ENCODE measurements at places on chromosomes 2 and 18.

- DNase-seq = no peak
Observed at GRCh38 chr2:9191041-9191481, 15.6 kb upstream of the ASAP2 start.

DNA sequence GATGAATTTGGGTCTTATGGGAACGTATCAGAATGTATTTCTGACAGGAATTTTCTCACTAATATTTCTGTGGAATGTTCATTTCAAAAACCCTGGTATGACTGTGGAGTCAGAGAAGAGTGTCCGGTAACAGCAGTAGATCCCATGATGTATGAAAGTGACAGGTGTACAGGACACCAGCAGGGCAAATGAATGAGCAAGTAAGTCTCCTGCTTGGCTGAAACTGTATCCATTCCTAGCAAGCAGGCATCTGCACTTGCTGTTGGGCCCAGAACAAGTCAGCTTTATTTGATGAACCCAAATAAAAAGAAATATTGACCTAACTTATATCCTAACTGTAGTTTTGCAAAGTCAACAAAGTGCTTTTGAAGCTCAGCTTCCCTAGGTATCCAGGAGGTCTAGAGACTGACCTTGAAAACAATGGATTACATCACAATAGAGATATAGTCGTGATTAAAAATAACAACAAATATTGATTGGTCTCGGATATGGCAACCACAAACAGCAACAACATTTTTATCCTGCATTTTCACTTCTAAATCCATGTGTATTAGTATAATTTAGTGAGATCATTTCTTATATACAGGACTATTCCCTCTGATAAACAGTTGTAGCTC lies 37.6 kb downstream of the NXPH2 start:
- no peak for DNase-seq

DNA sequence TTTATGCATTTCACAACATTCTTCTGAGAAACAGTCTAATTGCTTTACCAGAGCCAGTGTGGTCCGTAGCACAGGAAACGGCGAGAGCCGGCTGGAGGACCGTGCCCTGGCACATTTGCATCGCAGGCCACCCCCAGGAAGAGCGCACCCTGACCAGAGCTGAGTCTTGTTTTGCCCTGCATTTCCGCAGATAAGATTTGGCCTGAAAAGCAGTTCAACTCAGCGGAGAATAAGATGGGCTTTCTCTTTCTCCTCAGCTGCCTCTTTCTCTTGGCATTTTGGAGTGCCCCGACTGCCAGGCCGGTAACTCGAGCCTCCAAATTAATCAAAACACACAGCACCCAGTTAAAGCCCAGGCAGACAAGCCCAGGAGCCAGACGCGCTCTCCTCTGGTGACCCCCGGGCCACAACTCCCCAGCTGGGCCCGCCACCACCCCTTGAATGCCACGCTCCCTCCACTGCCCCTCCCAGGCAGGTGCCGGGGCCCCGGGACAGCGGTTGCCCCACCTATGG lies 464 bp downstream of the COL4A4 start:
- DNase-seq = no peak

DNA sequence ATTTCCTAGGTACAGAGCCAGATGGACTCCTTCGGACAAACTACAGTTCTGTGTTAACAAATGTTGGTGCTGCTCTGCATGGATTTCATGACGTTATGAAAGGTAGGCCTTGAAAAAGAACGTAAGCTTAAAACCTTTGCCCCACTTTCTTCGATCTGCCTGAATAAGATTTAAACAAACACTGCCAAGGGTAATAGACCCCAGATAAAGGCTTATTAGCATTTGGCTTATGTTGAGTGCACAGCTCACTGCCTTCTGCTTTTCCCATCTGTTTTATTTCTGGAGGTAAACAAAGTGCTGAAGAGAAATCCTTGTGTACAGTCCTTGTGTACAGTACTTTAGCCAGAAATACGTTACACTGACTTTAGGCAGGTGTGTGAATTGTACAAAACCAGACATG lies 50.0 kb upstream of the STON1 start:
- no peak for DNase-seq

- DNase-seq = no peak
Observed at GRCh38 chr18:79798346-79798998, 734 bp downstream of the KCNG2 start.

DNA sequence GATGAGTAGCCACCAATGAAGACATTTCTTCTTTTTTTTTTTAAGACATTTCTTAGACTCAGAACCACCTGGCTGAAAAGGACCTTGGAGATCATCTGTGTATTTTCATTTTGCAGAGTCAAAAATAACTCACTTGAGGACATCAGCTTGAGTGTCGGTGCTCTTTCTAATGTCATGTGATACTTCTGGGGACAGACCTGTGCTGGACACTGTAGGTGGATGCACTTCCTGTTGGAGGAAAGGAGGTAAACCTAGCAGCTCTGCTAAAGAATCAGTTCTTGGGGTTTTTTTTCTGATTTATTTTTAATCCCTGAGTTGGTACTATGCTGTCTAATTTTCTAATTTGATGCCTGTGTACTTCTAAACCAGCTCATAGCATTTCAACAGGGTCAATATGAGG lies 283.9 kb upstream of the CRIM1 start:
- DNase-seq = no peak

DNA sequence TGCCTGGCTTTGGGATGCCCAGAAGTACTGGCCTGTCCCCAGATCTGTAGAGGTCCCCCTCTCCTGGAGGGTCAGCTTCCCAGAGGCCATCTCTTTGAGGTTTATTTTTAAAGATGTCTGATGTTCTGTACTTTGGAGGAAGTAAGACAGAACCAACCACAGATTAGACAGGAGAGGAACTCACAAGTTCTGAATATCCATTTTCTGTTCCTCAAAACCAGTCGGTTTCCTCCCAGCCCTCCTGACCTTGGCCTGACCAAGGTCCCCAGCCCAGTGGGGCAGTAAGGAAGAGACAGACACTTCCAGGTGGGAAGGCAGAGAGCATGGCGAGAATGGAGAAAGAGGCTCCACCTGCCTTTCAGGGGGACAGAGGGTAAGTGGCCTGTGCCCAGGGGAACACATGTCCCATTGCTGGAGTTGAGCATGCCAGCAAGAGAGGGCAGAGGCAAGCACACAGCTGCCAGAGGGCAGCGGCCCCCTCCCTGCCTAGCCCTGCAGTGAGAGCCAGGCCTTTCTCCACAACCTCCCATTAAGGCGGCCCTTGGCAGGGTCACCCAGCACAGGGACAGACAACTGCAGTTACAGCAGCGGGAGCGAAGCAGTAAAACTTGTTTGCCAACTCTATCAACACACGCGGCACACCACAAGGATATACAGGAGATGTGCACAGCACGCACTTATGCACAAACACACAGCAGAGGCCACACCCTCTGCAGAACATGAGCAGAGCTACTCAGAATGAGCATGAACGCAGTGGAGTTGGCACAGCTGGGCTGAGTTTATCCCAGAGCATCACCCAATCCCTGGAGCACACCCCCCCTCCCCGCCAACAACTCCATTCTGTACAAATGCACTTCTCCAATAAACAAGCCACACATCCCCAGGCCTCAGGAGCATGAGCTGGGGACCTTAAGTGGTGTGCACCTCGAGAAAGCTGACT lies 18.5 kb upstream of the SEMA4C start:
- no peak for DNase-seq

Data from activated naive CD4-positive, alpha-beta T cell treated with anti-CD3 and anti-CD28 coated beads for 36 hours (primary cell).